ENCODE measurements at places on chromosomes 1 and 21. TPM values are rescaled to one million over a fixed set of nuclear protein-coding genes. Genes with fewer than 3 reads are reported as not detected.

GRCh38 chr1:69269491-69269890 is 298.2 kb upstream of the LRRC7 start:
- no peak for DNase-seq

DNA sequence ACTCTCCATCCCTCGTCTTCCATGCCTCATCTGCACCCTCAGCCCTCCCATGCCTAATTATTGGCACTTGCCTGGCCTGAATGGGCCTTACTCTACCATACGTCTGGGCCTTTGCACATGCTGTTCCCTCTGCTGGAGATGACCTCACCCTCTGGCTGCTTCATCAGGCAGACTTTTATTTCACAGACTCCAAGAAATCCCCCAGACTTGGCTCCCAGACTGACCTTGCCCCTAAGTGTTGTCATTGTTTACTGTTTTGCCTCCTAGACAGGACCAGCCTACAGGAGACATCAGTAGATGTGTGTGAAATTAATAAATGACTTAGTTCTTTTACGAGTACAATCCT is 5.2 kb upstream of the AHDC1 start:
- DNase-seq = no peak

BRINP2 gene
- 3.7 TPM for total RNA-seq

GRCh38 chr1:61424382-61424781 is 300.6 kb downstream of the TM2D1 start:
- DNase-seq = peak; percentile 89

GRCh38 chr1:223109581-223110026 is 33.4 kb downstream of the TLR5 start:
- no peak for DNase-seq

SLAMF9 gene
- 8.7 TPM for total RNA-seq

- peak; percentile 40 for DNase-seq
Measured at GRCh38 chr21:25360593-25360992, 246.7 kb downstream of the MRPL39 start.

GRCh38 chr1:234900595-234900994 is 228.0 kb downstream of the TOMM20 start:
- no peak for DNase-seq

- no peak for DNase-seq
Measured at GRCh38 chr21:46551636-46552241, 53.1 kb downstream of the S100B start.

GRIK1 gene
- not detected for total RNA-seq

DNA sequence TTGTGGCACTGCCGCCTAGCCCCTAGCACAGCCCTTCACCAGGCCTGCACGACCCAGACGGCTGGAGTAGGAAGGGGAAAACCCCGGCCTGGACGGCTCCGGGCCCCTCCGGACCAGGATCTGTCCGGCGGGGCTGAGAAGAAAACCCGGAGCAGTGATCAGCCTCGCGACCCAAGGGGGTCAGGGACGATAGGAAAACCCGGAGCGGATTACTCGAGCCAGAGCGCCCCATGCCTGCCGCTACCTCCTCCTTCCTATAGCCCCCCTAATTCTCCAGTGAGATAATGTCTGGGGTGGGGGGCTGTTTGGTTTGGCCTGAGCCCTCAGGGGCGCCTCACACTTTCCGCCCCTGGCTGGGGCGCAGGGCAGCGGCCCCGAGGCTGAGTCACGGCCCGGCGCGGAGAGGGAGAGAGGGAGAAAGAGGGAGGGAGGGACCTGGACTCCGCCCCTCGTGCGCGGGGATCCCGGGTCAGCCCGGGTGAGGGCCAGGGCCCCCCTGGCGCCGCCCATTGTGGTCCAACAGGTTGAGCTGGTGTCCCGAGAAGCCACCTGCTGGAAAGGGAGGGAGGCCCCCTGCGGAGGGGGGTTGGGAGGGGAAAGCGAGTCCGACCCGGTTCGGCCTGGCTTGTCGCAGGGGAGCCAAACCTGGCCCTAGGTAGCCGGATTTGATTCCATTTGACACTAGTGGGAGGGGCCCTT is 1.7 kb upstream of the ZBTB7B start:
- DNase-seq = peak; percentile 98

CDC20 gene
- 349 TPM for total RNA-seq

GRCh38 chr1:204716660-204717059 is 31.1 kb upstream of the LRRN2 start:
- DNase-seq = no peak

DNA sequence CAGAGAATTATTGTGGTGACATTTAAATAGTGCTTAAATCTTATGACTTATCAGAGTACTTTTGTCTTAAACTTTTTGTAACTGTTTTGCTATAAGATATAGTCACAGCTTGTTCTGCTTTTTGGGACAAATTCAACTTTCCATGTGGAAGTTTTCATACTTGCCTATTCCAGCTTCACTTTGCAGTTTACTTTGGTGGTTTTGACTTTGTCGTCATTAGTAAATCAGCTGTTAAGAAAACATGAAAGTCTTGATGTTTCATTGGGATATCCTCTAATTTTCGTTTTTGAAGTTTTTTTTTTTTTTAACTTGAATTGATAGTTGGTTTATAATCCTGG is 31.3 kb downstream of the SDCCAG8 start:
- no peak for DNase-seq

- DNase-seq = no peak
Measured at GRCh38 chr1:168783458-168784210, 54.6 kb upstream of the DPT start.

DNA sequence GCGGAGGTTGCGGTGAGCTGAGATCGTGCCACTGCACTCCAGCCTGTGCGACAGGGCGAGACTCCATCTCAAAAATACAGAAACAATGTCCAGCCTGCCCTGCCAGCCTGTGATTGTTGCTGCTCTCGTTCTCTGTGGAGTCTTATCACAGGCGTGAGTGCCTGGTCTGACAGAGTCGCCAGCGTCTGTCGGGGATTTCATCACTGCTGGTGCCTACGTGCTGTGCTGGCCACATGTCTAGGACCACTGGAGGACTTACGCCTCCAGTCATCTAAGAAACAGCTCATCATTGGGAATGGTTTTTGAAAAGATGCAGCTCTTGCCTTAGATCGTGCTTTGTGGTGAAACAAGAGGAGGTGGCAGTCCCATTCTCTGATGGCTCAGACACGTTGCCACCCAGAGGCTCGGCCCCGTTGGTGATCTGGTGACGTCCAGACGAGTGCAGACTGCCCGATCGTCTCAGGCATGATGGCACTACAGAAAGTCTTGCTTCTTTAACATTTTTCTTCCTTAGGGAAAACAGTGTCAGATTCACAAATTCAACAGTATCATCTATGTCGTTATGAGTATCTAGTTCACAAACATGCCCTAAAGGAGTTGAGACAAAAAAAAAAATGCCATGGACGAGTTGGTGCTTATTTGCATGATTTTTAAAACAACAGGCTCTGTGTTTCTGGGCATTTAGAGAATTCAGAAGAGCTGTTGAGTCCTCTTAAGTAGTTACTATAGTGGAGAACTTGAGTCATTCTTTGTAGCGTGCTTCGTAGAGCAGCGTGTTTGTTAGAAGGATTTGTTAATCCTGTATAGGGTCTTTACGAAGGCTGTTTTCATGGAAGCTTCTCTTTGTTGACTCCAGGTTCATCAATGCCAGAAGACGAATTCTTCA is 47.5 kb downstream of the CBS start:
- no peak for DNase-seq

DNA sequence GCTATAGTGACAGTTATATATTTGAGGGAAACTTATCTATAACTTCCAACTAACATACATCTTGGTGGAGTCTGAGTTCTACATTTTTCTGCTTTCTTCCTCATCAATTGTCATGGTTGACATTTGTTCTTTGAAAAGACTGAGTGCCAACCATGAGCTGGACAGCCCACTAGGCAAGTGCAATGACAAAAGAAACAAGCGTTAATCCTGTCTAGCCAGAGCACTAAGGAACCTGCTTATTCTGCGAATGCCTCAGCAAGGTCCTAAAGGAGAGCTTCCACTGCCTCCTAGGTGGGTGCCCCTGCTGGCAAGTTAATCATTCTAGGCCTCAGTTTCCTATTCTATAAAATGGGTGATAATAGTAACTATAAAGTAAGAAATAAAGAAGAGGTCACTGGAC is 44.8 kb downstream of the IRF2BP2 start:
- peak; percentile 9 for DNase-seq

DNA sequence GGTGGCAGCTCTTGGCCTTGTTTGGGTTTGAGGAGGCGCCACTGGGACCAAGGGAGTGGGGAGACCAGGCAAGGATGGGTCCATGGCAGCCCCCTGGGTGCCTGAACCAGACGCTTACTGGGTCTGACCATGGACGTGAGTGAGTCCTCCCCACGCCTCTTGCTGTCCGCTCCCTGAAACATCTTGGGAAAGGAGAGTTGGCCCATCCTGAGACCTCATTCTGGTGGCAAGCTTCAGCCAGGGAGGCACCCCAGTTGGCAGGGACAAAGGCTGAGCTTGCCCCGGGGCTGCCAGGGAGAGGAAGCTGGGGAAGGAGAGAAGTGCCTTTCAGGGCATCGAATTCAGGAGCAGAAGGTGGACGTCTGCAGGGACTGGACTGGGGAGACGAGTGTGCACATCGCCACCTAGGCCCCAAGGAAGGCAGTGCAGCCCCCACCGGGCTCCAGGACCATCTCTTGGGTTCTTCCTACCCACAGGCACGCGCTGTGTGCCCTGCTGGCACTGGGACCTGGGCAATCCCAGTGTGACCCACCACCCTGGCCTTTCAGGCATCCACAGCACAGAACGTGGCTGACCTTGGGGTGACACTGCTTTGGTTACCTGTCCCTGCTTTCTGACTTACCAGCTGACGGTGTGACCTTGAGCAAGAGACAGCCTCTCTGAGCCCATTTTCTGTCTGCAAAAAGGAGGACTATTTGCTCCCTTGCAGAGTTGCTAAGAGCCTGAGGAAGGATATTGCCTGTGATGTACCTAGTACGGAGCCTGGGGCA is 132.9 kb upstream of the WNT4 start:
- peak; percentile 67 for DNase-seq

- DNase-seq = no peak
Measured at GRCh38 chr1:85847356-85847755, 139.1 kb upstream of the ZNHIT6 start.

- DNase-seq = no peak
Measured at GRCh38 chr1:220093361-220094015, 444 bp upstream of the IARS2 start.

- peak; percentile 46 for DNase-seq
Measured at GRCh38 chr1:15515022-15515663, 8.9 kb downstream of the CASP9 start.

GRCh38 chr1:160580221-160580812 is 1.0 kb upstream of the CD84 start:
- DNase-seq = no peak

DNA sequence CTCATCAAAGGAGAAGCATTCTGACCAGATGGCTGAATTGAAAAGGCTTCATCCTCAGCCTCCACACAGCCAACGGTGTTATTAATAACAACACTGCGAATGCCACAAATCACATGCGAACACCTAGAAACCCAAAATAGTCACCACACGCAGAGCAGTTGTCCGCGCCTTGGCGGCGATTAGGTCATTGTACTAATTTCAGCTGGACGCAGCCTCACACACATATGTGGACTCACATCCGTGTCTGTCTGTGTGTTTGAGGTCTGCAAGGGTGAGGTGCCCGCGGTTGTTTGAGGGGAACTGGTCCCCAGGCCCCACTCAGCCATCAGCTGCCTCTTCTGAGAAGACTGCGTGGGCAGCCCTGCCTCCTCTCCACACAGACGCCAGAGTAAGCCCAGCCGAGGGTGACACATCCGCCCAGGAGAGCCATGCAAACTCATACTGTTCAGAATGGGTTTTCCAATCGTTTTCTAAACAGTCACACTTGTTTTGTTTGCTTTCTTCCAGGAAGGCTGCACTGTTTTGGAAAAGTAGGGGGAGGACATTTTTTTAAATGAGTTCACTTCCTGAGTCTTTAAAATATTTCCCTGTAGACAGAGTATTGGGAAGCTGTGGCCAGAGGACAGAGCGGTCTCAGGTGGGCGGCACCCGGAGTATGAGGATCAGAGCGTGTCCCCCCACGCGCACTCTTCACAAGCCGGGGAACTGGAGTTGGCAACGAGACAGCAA is 53.4 kb downstream of the TOMM20 start:
- DNase-seq = peak; percentile 91

- DNase-seq = no peak
Measured at GRCh38 chr1:66275601-66276023, 258.3 kb upstream of the SGIP1 start.

DNA sequence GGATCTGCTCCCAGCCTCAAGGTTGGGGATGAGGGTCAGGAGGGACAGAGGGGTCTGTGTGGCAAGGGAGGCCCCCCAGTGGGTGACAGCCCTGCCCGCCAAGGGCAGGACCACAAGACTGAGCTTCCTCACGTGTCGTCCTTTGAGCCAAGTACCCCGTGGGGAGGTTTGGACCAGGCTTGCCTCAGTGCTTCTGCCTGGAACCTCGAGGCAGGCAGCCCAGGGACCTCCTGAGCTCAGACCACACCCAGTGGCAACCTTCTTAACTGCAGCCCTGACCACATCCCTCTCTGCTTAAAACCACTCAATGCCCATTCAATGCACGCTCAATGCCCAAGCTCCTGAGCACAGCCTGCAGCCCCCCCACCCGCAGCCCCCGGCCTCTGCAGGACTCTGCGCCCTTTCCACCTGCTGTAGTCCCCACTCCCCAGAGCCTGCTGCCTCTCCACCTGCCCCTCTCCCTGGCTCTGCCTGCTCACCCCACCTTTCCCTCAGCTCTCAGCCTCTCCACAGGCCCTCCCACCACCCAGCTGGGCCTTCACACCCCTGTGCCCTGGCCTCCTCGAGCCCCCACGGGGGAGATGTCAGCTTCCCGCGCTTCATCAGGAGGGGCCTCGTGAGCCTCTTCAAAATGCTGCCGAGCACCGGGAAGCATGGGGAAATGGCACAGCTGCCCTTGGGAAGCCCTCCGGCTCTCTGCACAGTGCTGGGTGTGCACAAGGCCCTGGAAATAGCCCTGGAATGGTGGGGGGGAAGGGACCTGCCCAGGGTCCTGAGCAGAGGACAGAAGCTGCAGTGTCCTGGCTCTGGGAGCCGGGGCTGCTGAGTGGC is 129.3 kb upstream of the VAMP3 start:
- DNase-seq = no peak

MROH7 gene
- not detected for total RNA-seq
